CD4-positive, alpha-beta T cell treated with Interleukin-17A for 4 hours (primary cell): ENCODE measurements at places on chromosomes 13 and 19.

DNA sequence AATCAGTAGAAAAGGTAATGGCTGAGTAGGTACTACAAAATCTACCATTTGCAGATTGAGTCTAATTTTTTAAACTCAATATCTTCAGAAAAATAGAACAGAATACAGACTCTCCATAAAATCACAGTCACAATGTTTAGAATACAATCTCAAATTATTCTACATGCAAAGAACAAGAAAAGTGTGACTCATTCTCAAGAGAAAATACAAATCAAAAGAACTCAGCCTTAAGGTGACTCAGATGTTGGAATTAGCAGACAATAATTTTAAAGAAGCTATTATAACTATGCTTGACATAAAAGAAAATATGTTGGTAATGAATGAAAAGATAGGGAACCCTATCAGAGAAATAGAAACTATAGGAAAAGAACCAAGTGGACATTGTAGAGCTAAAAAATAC lies 78.9 kb downstream of the RXFP2 start:
- DNase-seq = no peak

GRCh38 chr13:27522847-27523246 lies 72.5 kb upstream of the MTIF3 start:
- no peak for DNase-seq

DNA sequence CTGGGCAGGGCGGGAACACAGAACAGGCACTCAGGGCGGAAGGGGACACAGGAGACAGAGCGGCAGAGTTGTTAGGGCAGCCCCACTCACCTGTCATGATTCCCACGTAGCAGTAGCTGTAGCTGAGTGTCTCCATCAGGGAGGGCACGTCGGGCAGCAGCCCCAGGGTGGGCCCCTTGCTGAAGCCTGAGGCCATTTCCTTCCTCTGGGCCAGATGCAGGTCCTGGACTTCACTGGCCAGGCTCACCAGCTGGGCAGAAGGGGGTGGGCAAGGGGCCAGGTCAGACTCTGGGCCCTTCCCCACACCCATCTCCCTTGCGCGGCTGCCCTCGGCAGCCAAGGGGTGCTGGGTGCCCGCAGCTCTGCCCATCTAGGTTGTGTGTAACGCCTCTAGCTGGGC lies 5.9 kb downstream of the MBOAT7 start:
- no peak for DNase-seq

DNA sequence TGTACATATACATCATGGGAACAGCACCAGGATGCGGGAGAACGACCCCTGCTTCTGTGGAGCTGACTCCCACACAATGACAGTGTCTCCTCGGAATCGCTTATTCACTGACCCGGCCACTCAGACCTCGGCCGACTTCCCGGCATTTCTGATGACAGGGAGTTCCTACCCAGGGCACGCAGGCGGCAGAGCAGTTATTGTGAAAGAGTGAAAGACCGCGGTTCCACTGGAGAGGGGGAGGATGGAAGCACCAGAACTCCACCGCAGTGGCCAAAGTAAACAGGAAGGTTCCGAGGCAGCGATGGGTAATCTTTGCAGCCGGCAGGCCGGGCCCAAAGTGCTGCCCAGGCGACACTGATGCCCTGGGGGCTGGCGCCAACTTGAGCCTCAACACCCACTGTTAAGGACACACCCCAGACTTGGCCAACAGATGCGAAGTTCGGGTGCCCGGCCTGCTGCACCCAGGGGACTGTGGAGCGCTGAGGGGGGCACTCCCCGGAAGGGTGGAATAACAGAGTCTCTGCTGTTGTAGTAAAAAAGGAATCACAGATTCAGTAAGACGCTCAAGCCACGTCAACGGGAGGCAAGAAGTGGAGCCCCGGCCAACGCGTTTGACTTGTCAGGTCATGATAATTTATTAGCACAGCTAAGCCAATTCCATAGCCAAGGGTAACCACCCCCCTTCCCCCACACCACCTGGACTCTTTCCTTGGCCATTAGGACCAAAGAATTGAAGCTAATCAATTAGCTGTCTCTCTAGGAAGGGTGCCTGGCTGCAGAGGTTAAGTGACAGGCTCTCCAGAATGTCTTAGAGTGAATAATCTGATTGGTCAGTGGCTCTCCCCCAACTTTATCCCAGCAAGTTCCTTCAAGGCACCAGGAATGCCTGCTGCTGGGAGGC lies 5.8 kb downstream of the MLLT1 start:
- no peak for DNase-seq

- no peak for DNase-seq
Measured at GRCh38 chr13:35787937-35788336, 311.4 kb upstream of the MAB21L1 start.

- DNase-seq = no peak
Measured at GRCh38 chr13:75702476-75702875, 66.3 kb downstream of the LMO7 start.

DNA sequence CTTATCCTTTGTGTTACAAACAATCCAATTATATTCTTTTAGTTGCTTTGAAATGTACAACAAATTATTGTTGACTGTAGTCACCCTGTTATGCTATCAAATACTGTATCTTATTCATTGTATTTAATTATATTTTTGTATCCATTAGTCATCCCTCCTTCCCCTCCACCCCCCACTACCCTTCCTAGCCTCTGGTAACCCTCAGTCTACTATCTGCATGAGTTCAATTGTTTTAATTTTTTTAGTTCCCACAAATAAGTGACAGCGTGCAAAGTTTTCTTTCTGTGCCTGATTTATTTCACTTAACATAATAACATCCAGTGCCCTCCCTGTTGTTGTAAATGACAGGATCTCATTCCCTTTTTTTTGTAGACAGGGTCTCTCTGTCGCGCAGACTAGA lies 4.5 kb downstream of the SAE1 start:
- DNase-seq = no peak
